ENCODE measurements at places on chromosomes 4 and X.

DNA sequence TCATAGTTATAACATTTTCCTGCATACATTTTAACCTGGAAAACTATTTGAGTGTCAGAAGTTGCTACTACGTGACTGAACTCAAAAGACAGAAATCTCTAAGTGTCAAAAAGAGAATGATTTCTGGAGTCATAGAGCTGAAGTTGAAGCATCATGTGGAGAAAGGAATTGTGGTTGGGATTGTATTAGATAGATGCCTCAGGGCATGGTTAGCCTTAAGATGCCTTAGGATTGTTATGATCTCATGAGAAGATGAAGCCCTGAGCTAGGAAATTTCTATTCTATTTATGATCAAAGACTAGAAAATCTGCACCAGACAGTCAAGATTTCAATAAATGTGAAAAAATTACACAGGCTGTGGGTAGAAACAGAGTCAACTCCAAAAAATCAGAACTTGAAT lies 20.2 kb downstream of the EPGN start:
- DNase-seq = no peak

- DNase-seq = no peak
Measured at GRCh38 chr4:161906836-161907589, 256.8 kb downstream of the FSTL5 start.

DNA sequence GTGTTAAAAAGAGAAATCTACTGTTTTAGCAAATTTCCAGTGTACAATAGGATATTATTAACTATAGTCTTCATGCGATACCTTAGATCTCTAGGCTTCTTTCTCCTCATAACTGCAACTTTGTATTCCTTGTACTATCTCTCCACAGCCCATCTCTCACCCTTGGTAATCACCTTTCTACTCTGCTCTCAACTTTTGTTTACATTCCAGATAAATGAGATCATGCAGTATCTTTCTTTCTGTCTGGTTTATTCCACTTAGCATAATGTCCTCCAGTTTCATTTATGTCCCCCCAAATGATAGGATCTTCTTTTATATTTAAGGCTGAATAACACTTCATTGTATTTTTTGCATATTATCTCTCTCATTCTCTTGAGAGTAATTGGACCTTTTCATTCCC lies 165.5 kb downstream of the HS3ST1 start:
- no peak for DNase-seq

DNA sequence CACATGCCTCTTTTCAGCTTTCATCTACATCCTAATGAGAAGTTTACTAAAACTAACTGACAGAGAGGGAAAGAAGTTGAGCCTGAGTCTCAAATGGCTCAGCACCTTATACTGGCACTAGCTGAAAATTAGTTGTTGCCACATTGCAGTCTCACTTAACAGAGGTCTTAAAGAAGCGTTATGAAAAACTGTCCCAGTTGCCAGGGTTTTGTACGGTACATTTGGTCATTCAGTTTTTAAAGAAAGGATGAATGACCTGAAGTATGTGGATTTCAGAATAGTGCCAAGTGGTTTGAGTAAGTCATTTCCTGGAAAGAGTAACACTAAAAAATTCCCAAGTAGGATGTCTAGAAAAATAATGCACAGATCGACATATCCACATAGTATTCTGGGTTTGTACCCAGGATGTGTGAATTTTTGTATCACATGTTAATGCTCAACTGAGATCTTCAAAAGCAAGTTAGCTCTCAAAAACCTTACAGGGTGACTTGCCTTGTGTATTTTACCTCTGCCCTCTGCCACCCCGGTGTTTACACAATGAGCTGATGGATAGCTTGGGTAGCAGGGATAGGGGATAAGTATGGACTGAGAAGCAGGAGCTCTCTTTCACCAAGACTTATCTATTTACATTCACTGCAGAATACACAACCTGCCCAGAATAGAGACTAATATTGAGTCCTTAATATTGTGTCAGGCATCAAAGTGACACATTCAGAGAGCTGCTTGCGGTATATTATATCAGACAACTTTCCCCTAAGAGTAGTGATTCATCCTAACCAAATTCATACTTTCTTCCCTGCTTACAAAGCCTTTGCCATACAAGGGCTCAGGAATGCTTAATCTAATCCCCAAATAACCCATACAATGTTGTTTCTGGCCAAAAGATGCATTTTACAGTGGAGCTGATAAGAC lies 1075.7 kb upstream of the PABPC4L start:
- peak; percentile 52 for DNase-seq

DNA sequence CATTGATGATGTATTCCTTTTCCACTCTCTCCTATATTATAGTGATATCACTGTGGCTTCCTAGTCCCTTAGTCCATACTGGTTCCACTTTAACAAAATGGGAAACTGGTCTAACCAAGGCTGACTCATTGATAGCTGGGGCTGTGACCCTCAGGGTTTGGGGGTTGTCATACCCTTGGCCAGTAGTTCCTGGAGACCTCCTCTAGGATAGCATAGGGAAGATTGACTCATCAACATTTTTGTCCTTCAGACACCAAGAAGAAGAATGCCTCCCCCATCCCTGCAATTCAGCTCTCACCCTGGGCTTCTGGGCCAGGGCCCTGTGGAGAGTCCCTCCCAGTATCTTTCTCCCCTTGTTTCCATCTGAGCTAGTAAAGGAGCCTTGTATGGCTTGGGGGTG lies 68.8 kb upstream of the PRPS1 start:
- DNase-seq = peak; percentile 41

GRCh38 chr4:8725071-8725841 lies 132.7 kb downstream of the CPZ start:
- no peak for DNase-seq

- DNase-seq = no peak
Measured at GRCh38 chr4:79848329-79848728, 224.7 kb downstream of the ANTXR2 start.

DNA sequence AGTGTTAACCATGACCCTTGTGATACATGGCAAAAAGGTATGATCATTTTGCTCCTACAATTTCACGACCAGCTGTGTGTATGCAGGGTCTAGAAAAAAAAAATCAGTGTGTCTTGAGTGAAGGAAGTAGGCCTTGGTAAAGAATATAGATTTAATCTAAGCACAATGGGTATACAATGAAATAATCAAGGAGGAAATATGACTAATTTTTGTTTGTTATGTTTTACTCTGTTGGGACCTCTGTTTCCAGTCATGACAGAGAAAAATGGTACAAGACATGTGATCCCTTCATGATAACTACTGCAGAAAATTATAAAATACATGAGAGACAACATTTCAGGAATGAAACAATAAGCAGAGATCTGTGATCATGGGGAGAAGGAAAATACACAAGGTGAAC lies 835.5 kb downstream of the PDHA2 start:
- no peak for DNase-seq

GRCh38 chrX:71532078-71532752 lies 689 bp upstream of the OGT start:
- peak; percentile 43 for DNase-seq

- DNase-seq = no peak
Measured at GRCh38 chrX:69317721-69318120, 152.5 kb upstream of the PJA1 start.

DNA sequence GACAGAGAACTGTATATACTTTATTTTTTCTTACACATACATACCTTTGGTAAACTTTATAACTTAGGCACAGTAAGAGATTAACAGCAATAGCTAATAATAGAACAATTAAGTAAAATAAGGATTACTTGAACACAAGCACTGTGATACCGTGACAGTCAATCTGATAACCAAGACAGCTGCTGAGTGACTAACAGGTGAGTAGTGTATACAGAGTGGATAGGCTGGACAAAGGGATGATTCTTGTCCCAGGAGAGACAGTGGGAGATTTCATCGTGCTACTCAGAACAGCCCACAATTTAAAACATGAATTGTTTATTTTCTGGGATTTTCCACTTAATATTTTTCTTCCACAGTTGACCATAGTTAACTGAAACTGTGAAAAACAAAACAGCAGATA lies 411.8 kb downstream of the PPP1R2C start:
- no peak for DNase-seq

- no peak for DNase-seq
Measured at GRCh38 chr4:2812612-2813354, 19.9 kb downstream of the SH3BP2 start.

GRCh38 chr4:124018383-124019317 lies 622.1 kb downstream of the SPRY1 start:
- DNase-seq = peak; percentile 36

GRCh38 chr4:184818216-184818564 lies 7.6 kb downstream of the ACSL1 start:
- DNase-seq = no peak

GRCh38 chr4:179747218-179747910 lies 2305.1 kb upstream of the AGA start:
- DNase-seq = no peak

DNA sequence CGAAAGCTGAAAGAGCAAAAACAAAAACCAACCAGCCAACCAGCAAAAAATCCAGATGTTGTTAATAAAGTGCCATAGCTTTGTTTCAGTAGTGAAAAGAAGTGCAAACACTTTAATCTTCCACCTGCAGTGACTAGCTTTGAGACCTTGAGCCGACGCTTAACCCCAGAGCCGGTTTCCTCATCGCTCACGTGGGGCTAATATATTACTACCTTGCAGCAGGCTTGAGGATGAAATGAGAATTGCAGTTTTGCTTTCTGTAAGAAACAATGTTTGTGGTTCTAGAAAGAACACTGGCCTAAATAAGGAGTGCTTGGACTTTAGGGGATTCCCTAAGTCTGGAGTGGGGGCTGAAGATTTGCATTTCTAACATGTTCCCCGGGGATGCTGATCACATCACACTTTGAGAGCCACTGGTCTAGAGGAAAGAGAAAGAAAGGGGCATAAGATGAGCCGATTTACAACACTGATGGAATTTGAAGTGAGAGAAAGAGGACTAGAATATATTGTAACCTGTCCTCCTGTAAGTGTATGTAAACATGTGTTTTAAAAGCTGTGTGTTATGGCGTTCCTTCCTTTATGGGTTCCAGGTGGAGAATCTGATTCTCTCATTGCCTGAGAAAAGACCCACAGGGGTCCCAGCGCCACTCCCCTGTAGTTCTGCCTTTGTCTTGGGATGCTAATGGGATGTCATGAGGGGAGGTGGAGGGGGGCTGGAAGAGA lies 1.4 kb downstream of the FGF2 start:
- peak; percentile 50 for DNase-seq

DNA sequence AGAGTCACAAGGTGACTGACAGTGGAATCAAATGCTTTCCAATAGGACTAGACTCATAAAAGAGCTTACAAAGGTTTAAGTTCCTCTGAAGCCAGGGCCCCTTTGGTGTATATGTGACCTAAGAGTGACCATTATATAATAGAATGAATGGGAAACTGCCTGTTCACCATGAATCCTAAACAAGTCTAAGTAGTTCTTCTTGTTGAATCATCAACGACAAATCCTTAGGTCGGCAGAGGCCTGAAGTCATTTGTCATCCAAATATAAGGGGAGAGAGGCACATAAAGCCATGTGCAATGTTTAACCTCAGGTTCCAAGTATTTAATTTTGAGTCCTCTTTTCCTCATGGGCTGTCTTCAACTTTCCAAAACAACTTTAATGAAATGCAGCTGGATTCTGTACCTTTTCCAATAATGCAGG lies 122.4 kb downstream of the RASL11B start:
- no peak for DNase-seq

DNA sequence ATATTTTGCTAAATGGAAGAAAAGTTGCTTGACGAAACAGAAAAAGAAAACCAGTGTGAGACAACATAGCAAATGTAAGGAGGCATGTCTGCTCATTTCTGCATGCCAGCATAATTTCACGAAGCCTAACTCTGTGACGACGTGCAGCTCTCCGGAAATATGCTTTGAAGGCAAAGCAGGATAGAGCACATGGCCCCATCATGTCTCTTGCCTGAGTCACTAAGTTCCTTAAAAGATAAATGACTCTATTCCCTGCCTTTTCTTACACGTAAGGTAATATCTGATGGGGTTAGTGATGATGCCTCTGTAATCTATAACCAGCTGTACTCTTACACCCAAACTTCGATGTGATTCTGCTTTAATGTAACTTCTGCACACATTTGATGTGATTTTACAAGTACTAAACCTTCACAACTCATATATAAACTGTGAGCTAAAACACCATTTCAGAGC lies 64.5 kb downstream of the ANXA3 start:
- DNase-seq = no peak

DNA sequence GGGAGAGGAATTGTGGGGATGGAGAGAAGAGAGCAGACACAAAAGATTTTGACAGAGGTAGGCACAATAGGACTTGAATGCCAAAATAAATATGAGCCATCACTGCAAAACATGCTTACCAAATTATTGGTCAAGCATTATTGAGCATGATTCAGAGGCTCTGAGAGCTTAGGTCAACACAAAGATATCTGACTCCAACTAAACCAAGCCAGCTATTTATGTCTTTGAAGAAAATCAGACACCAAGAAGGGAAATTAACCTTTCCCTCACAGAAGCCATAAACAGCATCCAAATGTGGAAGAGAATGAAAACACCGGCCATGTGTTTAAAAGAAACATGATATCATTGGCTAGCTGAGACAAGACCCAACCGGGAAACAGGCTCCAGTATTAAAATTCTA lies 323.2 kb downstream of the RAB28 start:
- DNase-seq = no peak

GRCh38 chrX:19960913-19961312 lies 29.9 kb downstream of the BCLAF3 start:
- no peak for DNase-seq

DNA sequence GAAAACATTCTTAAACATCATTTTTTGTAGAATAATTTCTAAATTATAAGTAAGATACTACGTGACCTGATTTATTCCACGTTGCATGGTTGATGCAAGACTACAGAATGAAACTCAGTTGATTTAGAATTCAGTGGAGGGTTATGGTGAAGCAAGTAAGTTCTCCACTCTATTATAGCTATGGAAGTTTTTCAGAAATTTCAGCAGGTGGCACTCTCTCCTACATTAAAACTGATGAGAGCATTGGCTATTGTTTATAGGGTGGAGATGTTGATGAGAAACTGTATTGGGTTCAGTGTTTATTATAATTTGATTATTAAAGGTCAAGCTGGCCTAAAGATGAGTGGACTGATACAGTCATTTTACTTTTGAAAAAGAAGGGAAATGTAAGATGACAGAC lies 88.0 kb downstream of the FNIP2 start:
- peak; percentile 51 for DNase-seq

DNA sequence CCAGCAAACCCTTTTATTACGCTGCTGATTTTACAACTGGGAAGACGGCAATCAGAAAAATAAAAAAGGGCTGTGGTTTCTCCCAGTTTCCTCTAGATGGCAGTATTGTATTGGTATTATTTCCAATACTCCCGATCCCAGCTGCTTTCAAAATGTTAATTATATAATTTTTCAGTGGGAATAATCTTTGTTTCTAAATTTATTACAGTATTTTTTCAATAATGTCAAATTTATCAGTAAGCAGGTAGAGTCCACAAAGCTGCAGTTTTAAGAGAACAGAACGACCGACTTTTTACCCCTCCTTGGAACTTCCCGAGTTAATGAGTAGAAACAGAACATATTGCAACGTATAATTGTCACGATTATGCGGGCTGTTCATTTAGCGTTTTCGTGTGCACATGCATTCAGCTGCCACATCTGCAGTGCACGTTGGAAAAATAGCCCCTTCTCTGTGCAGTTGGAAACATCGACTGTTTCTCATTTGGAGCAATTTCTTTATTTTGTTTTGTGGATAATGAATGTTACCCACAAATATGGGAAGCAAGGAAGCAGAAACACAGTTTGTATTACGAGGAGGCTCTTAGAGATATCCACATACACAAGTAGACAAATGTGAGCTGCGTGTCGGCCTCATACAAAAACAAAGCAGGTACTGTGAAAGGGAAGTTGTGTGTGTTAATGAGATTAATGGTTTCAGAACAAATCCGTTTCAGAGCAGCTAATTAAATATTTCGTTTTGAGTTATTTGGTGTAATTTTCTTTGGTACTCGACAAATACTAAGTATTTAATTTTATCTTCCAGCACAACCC lies 188.0 kb downstream of the STIM2 start:
- no peak for DNase-seq

- no peak for DNase-seq
Measured at GRCh38 chr4:175772170-175772705, 39.8 kb downstream of the GPM6A start.
